ENCODE measurements at places on chromosomes 2 and 18.

- no peak for DNase-seq
Observed at GRCh38 chr2:127058246-127058953, 48.6 kb downstream of the BIN1 start.

DNA sequence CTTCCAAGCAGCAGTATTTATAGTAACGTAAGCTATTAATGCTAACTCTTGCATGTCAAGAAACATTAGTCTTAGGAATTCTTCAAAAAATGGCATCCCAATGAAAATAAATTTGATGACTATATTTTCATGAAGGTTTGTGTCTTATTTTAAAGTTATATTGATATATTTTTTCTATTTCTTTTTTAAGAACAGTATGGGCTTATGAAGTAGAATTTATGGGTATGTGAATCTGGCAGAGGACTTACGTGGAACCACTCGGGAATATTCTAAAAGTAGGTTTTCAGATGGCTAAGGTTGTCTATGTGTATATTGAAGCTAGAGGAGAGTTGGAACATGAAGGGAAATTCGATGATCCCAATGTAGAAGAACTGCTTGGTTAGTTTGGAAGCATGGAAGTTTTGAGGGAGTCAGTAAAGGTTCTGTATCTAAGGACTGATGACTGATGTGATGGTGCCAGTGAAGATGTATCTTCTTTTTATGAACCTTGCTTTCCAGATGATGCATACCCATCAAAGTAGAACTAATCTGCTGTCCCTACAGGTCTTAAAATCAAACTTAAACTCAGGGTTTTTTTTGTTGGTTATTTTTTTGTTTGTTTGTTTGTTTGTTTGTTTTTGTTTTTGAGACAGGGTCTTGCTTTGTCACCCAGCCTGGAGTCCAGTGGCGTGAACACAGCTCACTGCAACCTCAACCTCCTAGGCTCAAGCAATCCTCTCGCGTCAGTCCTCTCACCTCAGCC, 39.5 kb downstream of the DDX1 start:
- DNase-seq: no peak

- no peak for DNase-seq
Observed at GRCh38 chr2:119481501-119482455, 42.5 kb downstream of the SCTR start.

DNA sequence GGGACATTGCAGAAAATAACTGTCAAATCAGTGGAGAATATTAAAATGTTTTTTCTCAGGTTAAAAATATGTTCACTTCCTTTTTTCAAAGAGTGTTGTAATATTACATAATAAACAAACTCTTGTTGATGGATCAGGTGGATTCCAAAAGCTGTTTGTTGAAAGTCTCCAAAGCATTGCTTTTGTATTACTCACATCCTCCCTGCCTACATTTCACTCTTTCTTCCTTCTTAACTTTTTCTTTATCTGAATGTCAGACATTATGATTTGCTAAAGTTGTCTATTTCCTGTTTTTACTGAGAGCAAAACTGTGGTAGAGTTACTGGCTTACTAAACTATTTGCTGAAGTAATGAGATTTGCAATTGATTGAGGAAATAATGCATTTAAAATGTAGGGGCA, 92.1 kb downstream of the CDH19 start:
- DNase-seq: no peak

DNA sequence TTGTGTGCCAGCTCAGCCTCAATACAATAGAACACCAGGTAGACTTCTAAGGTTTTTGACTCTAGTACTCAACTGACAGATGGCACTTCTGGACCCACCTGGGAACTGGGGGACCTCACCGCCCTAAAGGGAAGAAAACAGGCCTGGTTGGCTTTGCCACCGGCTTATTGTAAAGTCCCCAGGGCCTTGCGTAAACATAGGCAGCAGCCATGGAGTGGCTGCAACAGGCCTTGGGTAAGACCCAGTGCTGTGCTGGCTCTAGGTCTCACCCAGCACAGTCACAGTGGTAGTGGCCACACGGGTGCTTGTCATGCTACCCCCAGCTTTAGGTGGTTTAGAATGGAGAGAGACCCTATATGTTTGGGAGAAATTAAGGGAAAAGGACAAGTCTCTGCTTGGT, 230.7 kb upstream of the SESTD1 start:
- DNase-seq: no peak

DNA sequence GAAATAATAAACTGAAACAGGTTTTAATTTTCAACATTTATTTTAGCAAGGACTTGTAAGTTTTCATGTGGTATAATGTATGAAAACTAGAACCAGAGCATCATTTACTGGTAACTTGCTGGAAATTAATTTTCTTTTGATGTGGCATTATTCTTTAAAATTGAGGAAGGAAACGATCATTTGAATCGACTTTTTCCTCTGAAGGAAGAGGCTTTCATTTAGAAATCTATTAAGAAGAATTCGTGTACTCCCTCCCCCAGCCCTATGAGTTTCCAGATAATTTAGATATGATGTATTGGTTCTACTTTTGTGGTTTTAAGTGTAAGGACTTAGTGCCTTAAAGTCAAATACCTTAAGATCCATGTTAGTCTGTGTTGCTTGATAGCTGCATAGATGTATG, 2.5 kb downstream of the BABAM2 start:
- DNase-seq: no peak

DNA sequence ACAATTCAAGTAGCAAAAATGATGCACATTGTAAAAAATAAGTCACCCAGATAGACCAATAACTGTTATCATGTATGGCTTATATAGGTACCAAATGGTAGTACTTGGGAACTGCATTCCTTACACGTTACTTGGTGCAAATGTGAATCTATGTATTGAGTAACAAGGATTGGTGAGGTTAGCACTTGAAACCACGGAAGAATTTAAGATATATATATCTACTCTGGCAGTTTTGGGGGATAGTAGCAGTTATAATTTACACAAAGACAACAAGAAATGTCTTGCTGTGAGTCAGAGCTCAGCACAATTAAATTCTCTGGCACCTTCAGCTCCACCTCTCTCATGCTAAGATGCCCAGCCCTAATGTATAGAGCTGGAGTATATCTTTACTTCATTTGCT, 359.4 kb upstream of the RAB12 start:
- DNase-seq: no peak

GRCh38 chr2:31129375-31130171, 8.7 kb downstream of the GALNT14 start:
- DNase-seq: no peak

- no peak for DNase-seq
Observed at GRCh38 chr2:170813611-170814532, 2.8 kb upstream of the GAD1 start.

GRCh38 chr2:4963106-4963505, 729.1 kb upstream of the SOX11 start:
- no peak for DNase-seq

DNA sequence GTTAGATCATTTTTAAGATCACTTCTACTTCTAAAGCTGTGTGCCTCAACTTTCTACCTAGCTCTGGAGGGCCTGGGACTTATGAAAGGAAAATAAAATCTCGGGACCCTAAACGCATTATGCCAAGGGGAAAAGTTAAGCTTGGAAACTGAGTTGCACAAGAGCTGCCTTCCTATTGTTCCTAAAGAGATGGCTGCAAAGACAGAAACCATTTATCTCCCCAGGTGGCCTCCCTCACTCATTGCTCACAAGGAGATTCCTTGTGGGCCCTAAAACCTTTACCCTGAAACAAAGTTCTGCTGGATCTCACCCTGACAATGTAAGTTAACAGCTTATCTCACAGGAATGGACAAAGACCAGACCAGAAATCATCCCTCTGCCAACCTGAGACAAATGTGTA, 26.8 kb downstream of the TUBB6 start:
- DNase-seq: no peak

DNA sequence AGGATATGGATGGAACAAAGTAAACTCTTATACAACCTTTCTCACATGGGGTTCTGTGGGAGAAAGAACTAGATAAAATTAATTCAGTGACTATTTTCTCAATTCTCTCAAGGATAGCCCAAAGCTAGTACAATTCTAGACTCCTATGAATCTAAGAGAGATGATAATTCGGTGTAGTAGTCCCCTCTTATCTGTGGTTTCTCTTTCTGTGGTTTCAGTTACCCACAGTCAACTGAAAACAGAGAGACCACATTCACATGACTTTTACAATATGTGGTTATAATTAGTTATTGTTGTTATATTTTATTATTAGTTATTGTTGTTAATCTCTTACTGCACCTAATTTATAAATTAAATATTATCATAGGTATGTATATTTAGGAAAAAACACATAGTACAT, 53.5 kb upstream of the C2orf15 start:
- DNase-seq: no peak

DNA sequence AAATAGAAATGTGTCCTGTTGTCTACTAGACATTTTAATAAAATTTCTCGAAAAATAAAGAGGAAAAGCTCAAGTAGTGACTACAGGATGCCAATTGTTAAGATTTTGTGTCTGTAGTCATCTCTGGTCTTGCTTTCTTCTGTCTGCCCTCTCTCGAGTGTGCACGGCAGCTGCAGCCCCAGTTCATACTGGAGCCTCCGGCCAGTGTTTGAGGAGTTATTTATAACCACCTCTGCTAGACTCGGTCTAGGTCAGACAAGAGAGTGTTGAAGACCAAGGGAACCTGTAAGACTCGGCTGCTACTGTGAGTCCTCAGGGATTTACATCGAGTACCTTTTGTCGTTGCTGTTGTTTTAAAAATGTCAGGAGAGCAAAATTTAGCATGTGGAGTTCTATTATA, 810.1 kb upstream of the POU3F3 start:
- no peak for DNase-seq

DNA sequence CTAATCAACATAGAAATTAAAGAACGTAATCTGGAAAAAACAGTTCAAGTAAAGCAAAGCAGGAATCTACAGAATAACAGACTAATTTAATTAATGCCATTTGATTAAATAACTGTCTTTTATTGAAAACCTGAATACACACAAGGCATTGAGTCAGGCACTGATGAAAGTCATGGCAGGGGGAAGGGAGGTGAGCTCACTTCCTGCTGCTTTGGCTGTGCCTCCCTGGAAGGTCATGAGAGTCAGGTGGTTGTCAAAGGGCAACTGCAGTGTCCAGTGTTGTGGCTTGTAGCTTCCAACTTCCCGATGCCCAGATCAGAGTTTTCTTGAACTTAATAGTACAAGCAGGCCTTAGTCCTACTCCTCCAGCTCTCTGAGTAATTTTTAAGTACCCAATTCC, 180.9 kb downstream of the PID1 start:
- DNase-seq: no peak

- no peak for DNase-seq
Observed at GRCh38 chr2:160270571-160271113, 70.6 kb upstream of the ITGB6 start.

GRCh38 chr2:222703091-222703490, 31.6 kb downstream of the MOGAT1 start:
- no peak for DNase-seq

GRCh38 chr2:159106109-159106508, 137.7 kb downstream of the TANC1 start:
- DNase-seq: no peak

DNA sequence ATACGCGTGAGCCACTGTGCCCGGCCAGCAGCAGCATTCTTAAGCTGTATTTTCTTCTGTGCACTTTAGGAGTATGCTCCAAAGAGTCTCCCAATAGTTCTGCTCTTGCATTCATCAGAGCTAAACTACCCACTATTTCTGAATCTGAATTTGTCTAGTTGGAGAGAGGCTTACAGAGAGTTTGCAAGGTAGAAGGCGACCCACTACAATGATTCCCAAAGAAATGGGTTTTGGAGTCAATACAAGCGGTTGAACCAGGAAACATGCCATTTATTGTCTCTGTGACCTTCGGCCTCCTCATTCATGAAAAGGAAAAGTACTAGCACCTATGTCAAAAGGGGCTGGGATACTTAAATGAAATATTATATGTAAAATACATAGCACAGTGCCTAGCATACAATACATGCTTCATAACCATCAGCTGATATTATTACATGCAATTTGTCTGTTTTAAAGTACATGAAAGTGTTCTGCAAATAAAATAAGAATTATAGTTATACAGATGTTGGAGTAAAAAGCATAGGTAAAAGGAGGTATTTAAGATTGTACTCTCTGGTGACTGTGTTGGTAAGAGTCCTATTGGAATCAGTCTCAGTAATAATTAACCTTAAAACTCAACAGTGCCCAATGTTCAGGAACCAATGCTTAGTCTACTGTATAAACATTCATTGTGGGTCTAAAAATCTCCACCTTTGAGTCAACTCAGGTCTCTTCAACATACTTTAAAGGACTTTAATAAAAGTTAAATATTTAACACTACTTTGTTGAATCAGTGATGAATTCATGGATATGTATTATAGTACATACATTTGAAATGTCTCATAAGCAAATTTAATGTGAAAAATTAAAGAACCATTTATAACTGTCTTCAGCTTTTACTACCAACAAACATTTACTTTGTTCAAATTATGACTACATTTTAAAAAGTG, 89.8 kb upstream of the GRB14 start:
- DNase-seq: no peak

GRCh38 chr2:52144590-52144989, 1112.7 kb upstream of the NRXN1 start:
- no peak for DNase-seq

DNA sequence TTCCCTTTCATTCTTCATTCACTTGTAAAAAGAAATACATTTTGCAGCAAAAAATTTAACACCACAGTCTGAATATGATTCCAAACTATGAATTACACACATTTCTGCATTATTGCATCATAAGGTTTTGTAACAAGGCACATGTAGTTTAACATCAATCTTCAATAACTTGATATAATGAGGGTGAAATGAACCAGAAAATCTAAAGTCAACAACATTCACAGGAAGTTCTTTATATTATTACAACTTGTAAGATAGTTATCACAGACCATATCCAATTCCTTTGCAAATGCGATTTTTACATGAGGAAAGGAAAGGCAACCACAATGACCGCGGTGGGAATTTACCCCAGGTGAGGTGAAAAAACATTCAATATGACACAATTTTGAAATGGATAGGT, 213.3 kb downstream of the NAPG start:
- DNase-seq: no peak

DNA sequence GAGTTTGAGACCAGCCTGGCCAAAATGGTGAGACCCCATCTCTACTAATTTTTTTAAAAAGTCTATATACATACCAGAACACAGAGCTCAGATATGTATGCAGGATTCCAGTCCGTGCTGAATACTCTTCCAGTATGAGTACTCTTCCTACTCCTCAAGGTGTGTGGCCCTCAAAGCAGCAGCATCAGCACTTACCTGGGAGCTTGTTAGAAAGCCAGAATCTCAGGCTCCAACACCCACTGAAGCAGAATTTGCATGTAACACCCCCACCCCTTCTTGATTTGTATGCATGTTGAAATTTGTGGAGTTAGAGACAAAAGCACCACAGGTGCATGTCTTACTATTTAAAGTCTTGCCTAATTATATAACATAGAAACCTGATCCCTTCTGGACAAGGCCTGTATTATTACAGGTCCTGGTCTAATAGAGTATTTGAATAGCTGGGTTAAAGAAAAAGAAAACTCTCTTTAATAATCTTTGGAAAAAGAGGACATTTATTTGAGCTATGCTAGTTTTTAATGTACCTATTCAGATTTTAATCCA, 50.3 kb upstream of the NFE2L2 start:
- DNase-seq: no peak

DNA sequence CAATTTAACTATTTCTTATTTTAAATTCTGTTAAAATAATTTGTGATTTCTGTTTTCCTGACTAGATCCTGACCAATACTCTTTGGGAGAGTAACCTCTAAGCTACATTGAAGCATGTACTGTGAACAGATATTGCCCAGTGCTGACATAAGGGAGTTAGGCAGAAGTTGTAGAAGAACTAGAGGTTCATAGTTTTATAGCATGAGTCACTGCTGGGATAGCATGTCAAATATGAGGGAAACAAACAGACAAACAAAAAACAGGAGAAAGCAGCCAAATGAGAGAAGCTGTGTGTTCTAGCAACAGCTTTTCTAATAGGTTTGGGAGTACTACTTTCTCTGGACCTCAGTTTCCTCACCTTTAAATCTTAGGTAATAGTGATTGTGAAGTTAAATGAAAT, 72.4 kb downstream of the CERS6 start:
- no peak for DNase-seq

All from AG04450 (cell line).